ENCODE measurements at places on chromosomes 4 and X.

DNA sequence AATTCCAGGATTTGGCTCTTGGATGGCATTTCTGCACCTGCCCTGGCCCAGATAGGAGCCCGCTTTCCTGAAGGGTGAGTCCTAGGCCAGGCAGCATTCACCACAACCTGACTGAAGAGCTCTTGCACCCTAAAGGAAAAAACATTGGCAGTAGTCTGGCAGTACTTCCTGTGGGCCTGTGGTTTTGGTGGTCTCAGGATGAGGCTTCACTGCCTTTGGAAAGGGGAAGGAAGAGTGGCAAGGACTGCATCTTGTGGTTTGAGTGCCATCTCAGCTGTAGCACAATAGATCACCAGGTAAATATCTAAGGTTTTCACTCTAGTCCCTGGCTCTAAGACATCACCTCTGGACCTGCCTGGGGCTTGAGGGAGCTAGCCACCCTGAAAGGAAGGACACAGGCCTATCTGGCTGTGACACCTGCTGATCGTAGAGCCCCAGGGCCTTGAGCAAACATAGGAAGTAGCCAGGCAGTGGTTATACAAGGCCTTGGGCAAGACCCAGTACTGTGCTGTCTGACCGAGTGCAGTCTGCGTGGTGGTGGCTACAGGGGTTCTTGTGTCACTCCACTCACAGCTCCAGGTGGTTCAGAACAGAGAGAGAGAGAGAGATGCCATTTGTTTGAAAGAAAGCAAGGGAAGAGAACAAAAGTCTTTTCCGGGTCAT, 28.5 kb upstream of the PRRG1 start:
- no peak for DNase-seq

DNA sequence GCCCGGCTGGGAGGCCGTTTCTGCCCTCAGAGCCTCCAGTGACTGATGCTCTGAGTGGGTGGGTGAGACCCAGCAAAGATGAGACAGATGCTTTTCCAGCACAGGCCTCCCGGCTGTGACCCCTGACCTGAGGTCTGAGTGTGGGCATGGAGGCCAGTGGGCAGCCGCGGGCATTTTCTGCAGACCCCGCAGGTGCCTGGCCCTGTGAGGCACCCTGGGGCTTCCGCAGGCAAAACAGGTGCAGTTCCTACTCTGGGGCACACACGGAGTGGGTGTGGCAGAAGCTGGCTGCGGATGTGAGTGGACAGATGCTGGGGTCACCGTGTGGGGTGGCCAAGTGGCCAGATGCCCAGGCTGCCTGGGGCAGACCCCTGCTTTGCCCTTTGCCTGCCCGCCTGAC, 14.8 kb downstream of the HTRA3 start:
- DNase-seq, result no peak

DNA sequence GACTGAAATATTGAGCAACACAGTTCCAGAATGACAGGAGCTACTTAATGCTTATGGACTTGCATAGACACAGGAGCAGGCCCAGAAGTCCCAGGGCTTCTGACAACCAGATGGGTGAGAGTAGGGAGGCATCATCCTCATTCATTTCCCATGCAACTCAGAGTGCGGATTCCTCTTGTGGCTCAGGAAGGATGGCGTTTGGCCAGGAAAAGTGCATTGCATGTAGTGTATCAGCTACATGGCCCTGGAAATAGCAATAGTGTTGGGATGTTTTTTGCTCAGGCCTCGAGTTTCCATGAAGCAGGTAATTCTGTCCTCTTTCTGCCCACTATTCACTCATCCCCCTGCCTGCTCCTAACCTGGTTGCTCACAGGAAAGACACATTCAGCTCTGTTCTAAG, 136.6 kb downstream of the PDGFRA start:
- no peak for DNase-seq

- no peak for DNase-seq
These were observed 22.2 kb upstream of the HSPA4L start for GRCh38 chr4:127759893-127760292.

DNA sequence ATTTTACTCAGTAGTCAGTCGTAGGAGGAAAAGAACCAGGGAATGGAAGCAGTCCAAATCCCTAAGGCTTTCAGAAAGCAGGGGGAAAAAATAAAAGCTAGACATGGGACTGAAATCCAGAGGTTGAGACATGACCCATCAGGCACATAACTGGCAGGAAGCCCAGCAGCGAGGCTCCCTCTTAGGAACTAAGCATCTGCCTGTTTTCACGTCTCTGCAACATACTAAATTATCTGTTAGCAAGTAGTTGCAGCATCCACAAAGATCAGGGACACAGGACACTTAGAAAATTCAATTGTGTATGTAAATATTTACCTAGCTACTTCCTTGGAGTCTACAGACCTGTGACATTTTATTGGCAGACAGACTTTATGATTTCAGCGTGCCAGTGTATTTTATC, 118.0 kb upstream of the EDNRA start:
- DNase-seq, result no peak

- DNase-seq, result peak; percentile 18
These were observed 1.4 kb upstream of the RPS6KA3 start for GRCh38 chrX:20267931-20268701.

DNA sequence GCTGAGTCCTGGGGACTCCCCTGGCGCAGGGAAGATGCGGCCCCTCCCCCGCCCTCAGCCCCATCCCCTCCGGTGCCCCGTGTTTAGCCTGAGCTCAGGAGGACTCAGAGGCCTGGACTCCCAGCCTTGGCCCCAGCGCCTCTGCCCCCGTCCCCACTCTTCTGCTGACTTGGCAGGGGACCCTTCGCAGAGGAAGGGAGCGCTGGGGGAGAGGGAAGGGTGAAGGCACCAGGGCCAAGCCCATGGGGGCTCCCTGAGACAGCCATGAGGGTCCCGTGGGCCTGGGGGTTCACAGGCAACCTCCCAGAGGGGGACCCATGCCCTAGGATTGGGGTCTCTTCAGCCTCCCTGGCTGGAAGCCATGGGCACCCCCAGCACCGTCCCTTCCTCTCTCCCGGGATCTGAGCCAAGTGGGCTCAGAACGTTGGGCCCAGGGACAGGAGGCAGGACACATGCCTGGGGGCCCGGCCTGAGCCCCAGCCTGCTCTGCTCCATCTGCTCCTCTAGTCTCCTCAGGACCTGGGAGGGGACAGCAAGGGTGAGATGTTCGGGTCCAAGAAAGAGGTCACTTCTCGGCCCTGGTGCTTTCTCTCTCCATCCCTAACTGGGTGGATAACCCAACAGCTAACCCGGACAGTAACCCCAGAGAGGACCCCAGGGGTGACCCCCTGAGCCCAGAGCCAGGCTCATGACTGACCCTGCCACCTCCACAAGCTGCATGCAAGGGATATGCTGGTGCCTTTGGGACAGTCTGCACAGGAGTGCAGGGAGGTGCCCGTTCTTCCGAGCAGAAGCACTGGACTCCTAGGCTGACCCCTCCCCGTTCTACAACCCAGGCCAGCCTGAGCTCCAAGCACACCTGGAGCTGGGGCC, 1.5 kb upstream of the CPLX1 start:
- DNase-seq, result no peak

- no peak for DNase-seq
These were observed 484.2 kb downstream of the BCOR start for GRCh38 chrX:39613482-39613995.

DNA sequence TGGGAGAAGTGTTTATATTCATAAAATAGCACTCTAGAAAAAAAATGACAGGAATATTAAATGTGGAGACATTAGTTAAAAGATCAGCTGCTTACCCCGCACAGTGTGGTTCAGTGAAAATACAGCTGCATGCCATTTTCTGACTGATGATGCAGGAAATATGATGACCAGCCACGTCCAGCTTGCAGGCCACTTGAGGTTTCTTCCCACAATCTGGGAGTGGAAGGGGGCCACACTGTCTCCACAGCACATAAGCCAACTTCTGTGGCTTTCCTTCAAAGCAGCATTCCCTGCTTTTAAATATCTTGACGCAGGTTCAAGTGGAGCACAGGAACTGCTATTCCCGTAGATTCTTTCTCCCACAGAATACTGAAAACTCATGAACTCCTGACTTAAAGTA, 173.4 kb upstream of the GALNT7 start:
- no peak for DNase-seq

GRCh38 chr4:32417113-32417704, 1697.0 kb downstream of the PCDH7 start:
- DNase-seq, result no peak

DNA sequence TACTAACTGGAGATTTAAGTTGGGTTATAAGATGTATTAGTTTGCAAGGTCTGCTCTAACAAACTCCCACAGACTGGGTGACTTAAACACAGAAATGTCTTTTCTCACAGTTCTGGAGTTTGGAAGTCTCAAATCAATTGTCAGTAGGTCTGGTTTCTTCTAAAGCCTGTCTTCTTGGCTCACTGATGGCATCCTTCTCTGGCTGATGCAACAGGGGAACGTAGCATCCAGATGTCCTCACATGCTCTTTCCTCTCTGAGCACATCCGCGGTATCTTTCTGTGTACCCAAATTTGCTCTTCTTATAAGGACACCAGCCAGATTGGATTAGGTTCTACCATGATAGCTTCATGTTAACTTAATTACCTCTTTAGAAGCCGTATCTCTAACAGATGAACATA, 63.2 kb upstream of the BMP3 start:
- DNase-seq, result no peak
